HuH-7 (cell line): ENCODE measurements at places on chromosomes 12 and 14.

DNA sequence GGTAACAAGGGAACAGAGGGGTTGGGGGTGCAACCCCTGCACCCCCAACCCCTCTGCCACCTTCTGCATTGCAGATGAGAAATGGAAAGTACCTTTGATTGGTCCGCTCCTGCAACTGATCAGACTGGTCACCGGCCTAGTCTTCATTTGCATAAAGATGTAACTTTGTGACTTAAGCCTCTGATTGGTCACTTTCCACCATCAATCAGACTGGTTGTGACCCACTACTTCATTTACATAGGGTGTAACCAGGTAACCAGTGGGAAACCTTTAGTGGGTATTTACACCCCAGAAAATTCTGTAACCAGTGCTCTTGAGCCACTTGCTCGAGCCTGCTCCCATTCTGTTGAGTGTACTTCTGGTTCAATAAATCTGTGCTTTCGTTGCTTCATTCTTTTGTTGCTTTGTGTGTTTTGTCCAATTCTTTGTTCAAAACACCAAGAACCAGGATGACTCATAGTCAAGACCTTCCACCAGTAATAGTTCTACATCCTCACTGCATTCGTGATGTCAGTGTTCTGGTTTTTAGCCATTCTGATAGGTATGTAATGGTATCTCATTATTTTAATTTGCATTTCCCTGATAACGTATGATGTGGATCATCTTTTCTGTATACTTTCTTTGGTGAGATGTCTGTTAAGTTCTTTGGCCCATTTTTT, 30.8 kb downstream of the LEMD3 start:
- DNase-seq: no peak

DNA sequence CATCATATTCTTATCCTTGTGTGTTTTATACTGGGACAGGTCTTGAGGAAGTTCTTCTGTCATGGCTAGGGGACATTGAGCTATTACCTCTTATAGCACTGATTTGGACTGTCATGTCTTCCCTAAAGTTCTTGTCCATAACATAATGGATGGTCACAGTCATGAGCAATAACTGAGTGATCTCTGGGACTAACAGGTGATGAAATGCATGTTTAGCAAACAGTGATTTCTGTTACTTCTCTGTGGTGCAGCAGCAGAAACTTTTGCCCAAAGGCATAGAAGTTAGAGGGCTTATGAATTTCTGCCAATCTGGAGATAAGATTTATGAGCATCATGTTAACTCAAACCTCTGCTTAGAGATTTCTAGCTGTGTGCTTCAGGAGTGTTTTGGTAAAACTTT, 5.9 kb downstream of the ADIPOR2 start:
- no peak for DNase-seq

GRCh38 chr12:26726956-26727355, 106.0 kb downstream of the ITPR2 start:
- no peak for DNase-seq

DNA sequence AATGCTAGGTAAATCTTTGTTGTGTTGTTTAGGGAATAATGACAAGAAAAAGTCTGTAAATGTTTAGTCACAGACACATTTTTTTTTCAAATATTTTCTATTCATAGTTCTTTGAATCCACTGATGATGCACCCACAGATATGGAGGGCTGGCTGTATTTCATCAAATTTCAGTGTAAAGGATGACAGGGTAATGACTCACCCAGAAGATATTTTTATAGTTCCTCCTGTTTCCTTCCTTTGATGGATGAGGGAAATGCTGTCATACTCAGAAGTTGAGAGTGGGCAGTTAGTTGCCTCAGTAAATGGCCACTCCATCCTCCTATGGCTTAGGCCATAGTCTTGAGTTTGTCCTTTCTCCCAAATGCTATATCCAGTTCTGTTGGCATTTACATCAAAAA, 76.9 kb upstream of the REP15 start:
- no peak for DNase-seq

DNA sequence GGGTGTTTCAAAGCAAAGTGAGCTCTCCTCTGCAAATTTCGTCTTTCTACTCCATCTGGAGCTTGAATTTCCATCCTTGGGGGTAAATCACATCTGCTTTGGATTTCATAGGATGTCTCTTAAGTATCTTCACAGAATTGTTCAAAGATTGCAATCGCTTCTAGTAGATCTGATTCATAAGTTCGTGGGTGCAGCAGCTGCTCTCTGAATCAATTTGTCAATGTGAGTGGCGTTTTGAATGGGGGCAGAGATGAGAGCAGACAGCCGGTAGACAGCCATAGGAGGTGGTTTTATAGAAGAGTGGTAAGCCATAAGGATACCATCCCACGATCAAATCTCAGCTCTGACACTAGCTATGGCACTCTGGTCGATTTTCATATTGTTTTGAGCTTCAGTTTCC, 146.0 kb upstream of the RPH3A start:
- no peak for DNase-seq

DNA sequence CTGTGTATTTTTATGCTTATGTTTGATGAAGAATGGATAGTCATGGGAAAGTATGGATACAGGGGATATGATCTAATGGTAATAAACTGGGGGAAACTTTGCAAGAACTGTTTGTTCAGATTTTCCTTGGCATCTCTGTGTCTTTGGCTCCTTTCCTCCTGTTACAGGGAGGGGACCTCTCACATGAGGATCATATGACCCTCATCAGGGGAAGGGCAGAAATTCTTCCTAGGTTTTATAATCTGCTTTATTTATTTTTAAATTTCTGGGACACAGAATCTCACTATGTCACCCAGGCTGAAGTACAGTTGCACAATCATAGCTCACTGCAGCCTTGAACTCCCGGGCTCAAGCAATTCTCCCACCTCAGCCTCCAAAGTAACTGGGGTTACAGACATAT, 526.5 kb downstream of the CCER1 start:
- DNase-seq: no peak

DNA sequence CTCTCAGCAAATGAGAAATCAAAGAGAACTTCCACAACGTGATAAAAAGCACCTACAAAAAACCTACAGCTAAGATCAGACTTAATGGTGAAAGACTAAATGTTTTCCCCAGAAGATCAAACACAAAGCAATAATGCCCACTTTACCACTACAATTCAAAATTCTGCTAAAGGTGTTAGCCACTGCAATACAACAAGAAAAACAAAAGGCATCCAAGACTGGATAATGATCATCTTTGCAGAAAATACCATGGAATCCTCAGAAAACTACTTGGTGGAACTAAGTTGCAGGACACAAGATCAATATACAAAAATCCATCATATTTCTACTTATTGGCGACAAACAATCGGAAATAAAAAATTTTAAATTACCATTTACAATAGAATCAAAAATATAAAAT, 6.5 kb downstream of the DDX24 start:
- DNase-seq: no peak

DNA sequence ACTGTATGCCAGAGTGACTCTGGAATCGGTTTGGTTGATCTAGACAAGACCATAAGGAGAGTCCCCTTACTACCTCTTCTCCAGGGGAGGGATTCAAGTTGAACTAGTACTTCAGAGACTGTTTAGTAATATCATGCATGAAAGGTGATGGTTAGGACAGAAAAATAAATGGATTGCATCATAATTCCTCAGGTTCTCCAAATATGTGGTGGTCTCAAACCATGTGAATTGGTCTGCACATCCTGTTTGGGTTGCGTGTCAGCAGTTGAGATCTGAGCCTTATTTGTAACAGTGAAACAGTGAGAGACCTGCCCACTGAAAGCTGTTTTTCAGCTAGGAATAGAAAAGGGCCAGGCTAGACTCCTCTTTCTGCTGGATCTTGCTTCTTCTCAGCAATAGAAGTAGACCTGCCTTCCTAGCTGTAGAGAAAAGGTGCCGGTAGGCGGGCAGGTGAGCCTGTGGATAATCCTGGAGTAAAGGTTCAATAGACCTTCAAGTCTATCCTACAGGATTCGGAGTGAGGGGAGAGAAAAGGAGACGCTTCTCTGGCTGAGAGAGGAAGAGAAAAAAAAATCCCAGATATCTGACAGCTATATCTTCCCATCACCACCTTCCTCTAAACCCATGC, 258.5 kb upstream of the E2F7 start:
- no peak for DNase-seq

DNA sequence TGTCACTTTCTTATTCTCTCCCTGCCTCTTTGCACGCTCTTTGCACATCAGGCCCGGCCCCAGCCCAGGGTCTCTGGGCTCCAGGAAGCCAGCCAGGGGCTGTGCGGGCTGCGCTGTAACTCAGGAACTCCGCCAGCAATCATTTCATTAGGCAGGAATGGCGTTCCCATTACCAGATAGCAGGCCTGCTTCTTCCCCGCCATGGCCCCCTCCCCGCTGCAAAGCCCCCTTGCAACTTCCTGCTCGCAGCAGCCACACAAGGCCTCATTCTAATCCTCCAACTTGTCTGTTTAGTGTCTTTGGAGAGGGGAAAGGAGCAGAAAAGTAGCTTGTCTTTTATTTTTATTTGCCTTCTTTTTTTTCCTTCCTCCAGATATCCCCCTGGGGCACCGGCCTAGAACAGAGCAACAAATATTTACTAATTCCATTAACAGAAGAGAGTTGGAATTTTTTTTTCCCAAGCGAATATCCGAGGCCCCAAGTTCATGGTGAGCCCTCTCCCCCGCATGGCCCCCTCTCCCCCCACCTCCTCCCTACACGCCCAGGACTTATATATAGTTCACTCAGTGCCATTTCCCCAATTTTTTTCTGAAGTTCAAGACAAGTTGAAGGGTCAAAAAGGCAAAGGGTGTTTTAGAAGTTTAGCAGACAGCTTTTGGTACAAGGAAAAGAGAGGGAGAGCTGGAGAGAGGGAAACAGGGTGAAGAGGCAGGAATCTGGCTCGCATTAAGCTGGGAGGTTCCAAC, 329.4 kb upstream of the TBX3 start:
- DNase-seq: no peak

DNA sequence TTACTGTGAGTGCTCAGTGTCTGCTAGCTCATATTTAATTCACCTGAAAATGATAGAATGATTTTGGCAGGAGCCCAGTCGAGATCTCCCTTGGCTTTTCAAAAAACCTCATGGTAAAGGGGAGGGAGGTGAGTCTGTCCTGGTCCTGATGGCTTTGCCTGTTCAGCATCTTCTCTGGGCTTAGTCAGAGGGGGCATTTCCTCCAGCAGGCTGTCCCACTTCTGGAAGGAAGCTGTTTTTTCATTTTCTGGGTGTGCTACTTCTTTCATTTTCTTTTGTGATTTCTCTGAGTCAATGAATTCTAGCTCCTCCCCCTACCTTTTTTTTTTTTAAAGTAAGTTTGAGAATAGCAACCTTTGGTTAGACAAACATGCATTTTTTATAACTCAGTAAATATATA, 58.8 kb downstream of the TMX1 start:
- no peak for DNase-seq

GRCh38 chr12:129927316-129927900, 23.6 kb upstream of the TMEM132D start:
- no peak for DNase-seq

DNA sequence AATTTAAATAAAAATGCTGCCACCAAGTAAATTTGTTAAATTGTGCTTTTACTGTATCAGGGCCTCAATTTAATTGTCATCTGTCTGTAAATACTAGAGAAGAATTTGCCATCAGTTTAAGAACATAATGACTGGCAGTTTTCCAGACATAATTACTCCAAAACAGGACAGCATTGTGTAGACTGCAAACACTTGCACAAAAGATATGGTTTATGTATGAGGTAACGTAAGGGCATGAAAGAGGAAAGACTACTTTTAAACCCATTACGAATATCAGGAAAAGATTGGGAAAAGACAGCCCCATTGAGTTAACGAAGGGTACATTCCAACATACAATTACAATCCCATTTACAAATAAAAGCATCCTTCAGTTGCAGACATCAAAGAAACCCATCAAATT, 59.8 kb upstream of the KRR1 start:
- no peak for DNase-seq

GRCh38 chr12:1093166-1093751, 102.2 kb downstream of the ERC1 start:
- DNase-seq: peak; percentile 30

- no peak for DNase-seq
These were observed 104.9 kb upstream of the NOVA1 start for GRCh38 chr14:26702721-26703230.

GRCh38 chr14:58944343-58944967, 244.0 kb upstream of the DAAM1 start:
- no peak for DNase-seq

DNA sequence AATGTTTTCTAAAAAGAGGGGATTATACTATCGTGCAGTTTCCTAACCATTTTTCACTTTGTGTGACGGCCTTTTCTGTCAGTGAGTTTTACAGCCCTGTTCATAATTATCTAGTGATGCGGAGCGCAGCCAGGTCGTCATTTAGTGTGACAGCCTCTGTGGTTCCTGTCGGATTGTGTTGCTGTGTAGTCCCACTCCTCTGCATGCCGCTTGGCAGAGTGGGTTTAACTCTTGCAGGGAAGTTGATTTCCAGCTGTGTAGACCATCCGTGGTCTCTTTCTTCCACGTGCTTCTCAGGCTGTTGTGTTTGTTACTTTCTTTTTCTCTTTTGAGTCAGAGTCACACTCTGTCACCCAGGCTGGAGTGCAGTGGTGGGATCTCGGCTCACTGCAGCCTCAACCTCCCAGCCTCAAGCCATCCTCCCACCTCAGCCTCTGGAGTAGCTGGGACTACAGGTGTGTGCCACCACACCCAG, 8.6 kb downstream of the RAN start:
- no peak for DNase-seq

DNA sequence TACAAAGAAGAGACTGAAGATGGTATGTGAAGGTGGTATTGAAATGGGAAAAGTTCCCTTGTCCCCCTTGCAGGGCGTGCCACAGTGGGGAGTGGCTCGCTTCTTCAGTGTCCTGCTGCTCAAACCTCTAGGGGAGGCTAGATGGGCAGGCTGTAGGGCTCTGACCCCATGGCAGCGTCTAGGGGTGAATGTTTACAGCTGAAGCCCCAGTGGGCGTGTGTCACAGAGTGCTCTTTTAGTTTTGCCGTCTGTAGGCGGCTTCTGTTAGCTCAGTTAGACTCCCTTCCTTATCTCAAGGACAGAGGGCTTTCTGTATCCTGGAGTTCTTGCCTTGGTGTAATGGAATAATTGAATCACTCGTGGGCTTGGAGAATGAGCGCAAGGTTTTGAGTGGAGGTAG, 266.2 kb downstream of the RAD51B start:
- no peak for DNase-seq
